ENCODE measurements at places on chromosomes 5 and 9.

- no peak for DNase-seq
Observed at GRCh38 chr9:99752417-99753109, 69.1 kb upstream of the NR4A3 start.

GRCh38 chr9:112664531-112664930 is 53.4 kb downstream of the INIP start:
- no peak for DNase-seq

GRCh38 chr9:133998915-133999595 is 6.9 kb upstream of the VAV2 start:
- no peak for DNase-seq

- DNase-seq: no peak
Observed at GRCh38 chr5:134048864-134049263, 44.1 kb upstream of the VDAC1 start.

DNA sequence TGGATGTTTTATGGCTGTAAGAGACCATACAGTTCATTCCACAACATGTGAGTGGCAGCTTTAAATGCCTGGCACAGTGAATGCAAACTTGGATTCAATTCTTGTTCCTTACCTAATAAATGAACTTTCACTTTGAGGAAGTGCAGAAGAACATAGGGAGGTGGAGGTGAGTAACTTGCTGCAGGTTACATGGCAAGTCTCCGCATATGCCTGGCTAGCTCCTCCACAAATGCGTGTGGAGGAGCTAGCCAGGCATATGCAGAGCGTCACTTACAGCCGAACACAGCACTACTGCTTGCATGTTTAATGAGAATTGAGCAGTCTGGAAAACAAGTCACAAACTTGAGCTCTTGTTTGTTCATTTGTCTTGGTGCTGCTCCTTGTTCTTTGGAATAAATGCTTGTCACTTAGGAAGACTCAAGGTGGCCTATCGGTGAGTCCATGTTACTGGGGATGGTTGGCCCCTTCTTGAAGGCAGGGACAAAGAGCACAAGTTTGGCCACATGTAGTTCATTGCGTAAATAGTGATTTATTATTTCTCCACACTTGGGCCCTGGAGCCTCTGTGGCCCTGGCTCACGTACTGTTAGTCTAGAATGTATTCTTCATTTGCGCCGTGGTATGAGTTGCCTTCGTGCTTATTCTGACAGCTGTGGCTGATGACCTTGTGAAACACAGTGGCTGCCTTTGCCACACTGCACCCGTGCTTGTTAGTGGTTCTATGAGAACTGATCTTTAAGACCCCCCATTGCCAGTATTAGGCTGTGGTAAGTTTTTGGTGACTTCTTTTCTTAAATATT is 3.1 kb downstream of the ISOC1 start:
- DNase-seq: no peak

DNA sequence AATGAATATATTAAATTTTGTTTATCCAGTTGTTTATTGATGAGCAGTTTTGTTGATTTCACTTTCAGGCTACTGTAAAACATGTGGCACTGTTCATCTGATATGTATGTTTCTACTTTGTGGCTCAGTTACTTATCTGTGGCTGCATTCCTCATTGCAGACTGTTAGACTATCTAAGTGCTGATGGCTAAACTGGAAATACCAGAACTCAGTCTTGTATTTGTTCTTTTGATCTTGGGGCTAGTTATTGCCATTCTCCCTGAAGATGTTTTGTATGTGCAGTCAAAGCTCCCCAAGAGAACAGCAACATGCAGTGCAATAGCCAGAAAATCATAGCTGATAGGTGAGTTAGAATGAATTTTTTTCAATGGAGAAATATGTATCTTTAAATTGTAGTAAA is 162.2 kb downstream of the GADD45G start:
- DNase-seq: no peak

- peak; percentile 5 for DNase-seq
Observed at GRCh38 chr9:93668261-93668871, 92.0 kb downstream of the PHF2 start.

GRCh38 chr9:91923145-91923544 is 26.9 kb downstream of the ROR2 start:
- DNase-seq: no peak

DNA sequence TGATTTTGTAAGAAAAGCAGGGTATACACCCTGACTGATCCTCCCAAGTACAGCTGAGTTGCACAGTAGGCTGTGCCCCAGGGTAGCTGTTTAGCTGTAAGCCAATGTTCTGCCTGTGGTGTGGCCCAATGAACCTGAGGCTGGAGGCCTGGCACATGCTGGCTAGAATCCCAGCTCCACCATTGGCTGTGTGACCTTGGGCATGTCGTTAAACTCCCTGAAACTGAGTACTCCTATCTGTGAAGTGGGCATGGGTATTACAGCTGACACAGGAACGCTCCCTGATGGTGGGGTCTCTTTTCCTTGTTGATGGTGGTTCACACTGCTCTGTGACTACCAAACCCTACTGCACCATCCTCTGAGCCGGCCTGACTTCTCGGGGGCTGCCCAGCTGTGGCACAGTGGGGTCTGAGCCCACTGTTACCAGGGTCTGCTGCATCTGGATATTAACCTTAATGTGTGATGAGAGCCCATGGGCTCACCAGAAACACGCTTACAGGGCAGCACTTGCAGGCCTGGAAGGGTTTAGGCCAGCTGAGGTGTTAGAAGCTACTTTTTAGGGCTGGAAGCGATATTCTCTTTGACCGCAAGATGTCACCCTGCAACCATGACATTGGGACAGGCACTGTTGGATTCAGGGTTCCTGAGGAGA is 7.0 kb upstream of the GADD45G start:
- DNase-seq: peak; percentile 38

DNA sequence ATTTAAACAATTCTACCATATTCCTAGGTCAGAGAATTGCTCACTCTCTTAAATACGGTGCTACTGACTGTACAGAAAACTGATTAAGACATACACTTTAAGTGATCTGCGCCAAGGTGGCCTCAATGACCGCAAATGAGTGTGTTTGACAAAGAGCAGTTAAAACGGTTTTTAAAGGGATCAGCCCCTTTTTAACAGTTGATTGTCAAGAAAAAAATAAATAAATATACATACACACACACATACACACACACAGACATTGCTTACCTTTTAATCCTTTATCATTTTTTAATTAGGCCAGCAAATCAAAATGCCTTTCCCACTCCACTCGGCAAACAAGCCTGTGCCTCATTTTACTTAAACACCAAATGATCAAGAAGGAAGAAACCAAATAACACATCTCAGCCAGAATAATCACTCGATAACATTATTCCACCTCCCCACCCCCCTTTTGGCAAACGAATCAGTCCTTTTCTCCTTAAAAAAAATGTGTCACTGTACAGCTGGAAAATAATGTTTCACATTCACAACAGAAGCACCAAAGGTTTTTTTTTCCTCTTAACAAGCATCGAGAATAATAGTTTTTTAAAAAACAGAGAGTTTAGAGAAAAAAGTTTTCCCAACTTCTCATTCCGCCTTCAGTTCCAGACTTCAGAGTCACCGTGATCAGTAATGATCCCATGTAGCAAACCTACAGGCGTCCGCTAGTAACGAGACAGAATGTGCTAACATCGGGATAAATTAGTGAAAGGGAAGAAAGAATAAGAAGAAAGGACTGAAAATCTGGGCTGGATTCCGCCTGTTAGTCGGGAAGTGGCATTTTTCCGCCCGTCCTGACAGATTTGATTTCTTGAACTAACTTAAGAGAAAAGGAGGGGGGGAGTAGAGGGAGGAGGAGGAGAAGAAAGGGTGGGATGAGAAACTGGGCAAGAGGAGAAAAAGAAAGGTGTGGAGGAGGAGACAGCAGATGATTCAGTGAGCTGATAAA is at the start of gene ZNF608:
Gene ZNF608 (minus strand): TSS at position 712 of the 988 bp plus-strand sequence. CDS start 1,650 bp downstream, outside the sequence.
- DNase-seq: no peak

- no peak for DNase-seq
Observed at GRCh38 chr9:4098031-4098430, 201.8 kb downstream of the GLIS3 start.

DNA sequence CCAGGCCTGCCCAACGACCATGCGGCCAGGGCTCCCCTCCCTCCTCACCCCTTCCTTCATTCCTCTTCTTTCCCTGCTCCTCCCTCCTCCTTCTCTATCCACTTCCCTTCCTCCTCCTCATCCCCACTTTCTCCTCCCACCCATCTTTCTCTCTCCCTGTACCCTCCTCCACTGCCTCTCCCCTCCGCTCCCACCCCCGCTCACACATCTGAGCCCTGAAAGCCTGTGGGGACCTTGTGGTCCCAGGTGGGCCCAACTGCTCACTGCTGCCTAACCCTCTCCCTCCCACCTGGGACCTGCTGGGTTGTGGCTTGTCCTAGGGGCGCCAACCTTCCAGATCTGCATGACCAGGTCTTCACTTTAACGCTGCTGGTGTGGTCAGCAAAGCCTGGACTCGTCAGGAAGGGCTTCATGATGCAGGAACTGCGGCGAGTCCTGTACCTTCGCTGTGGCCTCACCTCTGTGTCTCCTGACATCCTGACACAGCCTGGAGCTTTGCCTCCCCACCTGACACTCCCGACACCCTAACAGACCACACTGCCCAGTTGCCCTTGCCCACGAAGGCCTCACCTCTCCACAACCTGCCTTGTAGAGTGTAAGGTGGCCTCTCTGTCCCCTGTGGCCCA is 34.6 kb downstream of the C5orf15 start:
- DNase-seq: no peak

GRCh38 chr5:145237843-145238242 is 597.3 kb downstream of the PRELID2 start:
- peak; percentile 34 for DNase-seq

DNA sequence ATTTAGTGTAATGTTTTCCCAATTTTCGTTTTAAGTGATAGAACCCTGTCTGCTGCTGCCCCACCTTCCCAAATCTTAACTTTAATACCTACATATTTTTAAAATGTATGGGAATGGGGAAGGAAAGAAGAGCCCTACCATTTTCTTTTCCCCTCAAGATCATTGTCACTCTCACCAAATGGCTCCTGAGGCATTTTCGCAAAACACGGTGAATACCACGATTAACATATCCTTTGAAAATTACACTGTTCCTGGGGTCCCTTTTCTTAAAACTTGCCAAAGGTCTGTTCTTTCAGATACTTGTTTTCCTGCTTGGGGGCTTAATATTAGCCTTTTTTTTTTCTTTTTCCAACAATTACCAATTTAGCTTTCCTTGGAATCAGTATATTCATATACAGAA is 36.1 kb downstream of the CERT1 start:
- DNase-seq: no peak

GRCh38 chr5:177310757-177311391 is 824 bp downstream of the MXD3 start:
- no peak for DNase-seq

DNA sequence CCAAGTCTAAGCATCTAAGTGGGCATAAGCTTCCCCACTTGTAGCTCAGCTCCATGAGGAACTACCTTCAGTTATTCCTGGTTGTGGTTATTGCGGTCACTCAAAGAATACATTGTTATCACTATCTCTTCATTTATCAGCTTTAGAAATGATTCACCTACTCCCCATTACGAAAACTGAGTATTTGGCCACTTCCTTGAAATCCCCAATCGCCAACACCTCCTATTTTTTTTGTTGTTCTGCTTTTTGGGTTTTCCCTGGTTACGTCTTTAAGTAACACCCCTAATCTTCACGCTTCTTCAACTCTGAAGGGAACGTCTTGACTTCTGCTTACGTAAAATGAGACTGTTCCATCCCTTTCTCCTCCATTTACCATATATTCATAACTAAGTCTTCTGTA is 20.7 kb downstream of the MAPK9 start:
- no peak for DNase-seq

DNA sequence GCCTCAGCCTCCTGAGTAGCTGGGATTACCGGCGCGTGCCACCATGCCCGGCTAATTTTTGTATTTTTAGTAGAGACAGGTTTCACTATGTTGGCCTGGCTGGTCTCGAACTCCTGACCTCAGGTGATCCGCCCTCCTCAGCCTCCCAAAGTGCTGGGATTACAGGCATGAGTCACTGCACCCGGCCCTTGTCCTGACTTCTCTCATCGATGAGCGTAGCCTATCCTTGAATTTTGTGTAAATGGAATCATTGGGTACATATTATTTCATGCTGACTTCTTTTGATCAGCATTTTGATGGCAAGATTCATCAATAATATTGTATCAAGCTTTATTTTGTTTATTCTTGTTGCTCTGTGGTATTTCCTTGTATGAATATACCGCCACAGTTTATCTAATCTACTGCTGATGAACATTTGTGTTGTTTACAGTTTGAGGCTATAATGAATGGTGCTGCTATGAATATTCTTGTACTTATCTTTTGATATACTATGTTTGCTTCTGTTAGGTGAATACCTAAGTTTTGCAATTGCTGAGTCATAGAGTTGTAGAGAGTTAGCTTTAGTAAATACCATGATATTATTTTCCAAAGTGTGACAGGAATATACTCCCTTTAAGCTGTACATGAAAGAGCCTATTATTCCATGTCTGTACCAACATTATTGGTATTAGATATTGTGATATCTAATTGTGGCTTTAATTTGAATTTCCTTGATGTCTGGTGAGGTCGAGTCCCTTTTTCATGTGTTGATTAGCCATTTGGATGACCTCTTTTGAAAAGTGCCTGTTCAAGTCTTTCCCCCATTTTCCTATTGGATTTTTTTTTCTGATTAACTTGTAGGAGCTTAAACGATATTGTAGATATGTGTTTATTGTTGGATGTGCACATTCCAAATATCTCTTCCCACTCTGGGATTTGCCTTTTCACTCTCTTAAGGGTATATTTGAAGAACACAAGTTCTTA is 107.5 kb downstream of the RGS3 start:
- DNase-seq: no peak

DNA sequence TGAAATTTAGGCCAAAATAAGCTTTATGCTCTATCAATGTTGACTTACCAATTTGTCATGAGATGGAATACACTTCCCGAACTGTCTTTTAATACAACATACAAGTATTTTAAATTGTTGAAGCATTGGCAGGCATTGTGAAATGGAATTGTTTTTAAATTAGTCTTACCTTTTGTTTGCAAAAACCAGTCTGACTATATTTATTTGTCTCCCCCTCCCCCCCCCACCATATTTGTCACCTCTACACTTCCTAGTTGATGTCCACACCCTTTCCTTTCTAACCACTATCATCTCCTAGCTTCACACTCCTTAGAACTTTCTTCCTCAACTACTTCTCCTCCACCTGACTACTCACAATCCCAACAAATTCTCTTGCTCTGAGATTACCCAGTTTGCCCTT is 40.9 kb downstream of the FAF2 start:
- no peak for DNase-seq

- DNase-seq: no peak
Observed at GRCh38 chr9:33780276-33780675, 15.1 kb upstream of the PRSS3 start.

GRCh38 chr5:89342106-89342876 is 459.3 kb upstream of the MEF2C start:
- DNase-seq: no peak

DNA sequence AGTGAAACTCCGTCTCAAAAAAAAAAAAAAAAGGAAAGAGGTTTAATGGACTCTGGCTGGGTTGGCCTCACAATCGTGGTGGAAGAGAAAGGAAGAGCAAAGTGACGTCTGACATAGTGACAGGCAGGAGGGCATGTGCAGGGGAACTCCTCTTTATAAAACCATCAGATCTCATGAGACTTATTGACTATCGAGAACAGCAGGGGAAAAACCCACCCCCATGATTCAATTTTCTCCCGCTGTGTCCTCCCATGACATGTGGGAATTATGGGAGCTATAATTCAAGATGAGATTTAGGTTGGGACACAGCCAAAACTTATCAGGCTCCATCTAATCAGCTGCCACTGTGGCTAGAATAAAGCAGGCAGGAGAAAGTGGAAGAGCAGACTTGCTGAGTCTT is 610.4 kb upstream of the NUDT12 start:
- no peak for DNase-seq

GRCh38 chr5:160171666-160172065 is 52.4 kb upstream of the PWWP2A start:
- DNase-seq: no peak

Measured in progenitor cell of endocrine pancreas (in vitro differentiated cells).